Esophagus squamous epithelium (tissue), 5 donors: ENCODE measurements at places on chromosomes 11 and 22. TPM values are rescaled to one million over a fixed set of nuclear protein-coding genes. Genes with fewer than 3 reads are reported as not detected.

SCGB1C1 gene
- not detected for total RNA-seq

SGSM1 gene
- total RNA-seq = 0.09 TPM

OR56B4 gene
- not detected for total RNA-seq

SEPTIN3 gene
- 1.1 TPM for total RNA-seq

FJX1 gene
- 12.4 TPM for total RNA-seq

TSSK2 gene
- total RNA-seq = not detected

MYRF gene
- not detected for total RNA-seq

MMP11 gene
- total RNA-seq = 1.3 TPM

IL17REL gene
- not detected for total RNA-seq

CHST1 gene
- 0.27 TPM for total RNA-seq

LARGE2 gene
- total RNA-seq = 15.3 TPM

NXPE2 gene
- not detected for total RNA-seq

APOL3 gene
- 27.1 TPM for total RNA-seq

MS4A7 gene
- 3.8 TPM for total RNA-seq

GNAZ gene
- 9.9 TPM for total RNA-seq

KRTAP5-11 gene
- not detected for total RNA-seq

C22orf42 gene
- total RNA-seq = not detected

MPZL2 gene
- 327 TPM for total RNA-seq

SAA4 gene
- total RNA-seq = not detected

GRCh38 chr11:2523821-2524391 is 79.1 kb downstream of the KCNQ1 start:
- H3K36me3 ChIP-seq = no peaks in the 10 kb centered on the region
- no peaks in the 10 kb centered on the region for H3K27me3 ChIP-seq
- no peak overlapping the region for H3K4me3 ChIP-seq
- H3K27ac ChIP-seq = no peak overlapping the region
- no peak for DNase-seq

- no peak for DNase-seq
- no peak overlapping the region for H3K27ac ChIP-seq
- H3K4me3 ChIP-seq = no peak overlapping the region
- peaks cover 7% of the 10 kb centered on the region for H3K36me3 ChIP-seq
- H3K4me1 ChIP-seq = no peaks in the 10 kb centered on the region
- H3K27me3 ChIP-seq = no peaks in the 10 kb centered on the region
Measured at GRCh38 chr22:19799322-19800190, 39.0 kb downstream of the TBX1 start.

DNA sequence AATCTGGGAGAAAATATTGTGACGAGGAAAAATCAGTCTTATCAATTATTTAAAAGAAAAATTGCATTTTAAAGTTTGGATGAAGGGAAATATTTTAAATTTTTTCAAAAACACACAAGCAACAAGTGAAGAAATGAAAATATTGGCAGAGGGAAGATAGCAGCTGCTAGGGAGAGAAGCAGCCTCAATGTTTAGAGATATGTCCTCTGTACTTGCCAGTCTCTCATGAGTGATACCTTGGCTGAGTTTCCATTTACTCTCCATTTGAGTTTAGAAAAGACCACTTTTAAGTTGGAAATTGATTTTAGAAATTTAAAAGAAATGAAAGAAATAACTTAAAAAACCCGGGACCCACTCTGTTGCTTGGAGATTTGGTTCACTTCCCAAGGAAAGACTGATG is 88.6 kb upstream of the DBX1 start:
- H3K27me3 ChIP-seq = peaks cover 32% of the 10 kb centered on the region
- peaks cover 4% of the 10 kb centered on the region for H3K4me1 ChIP-seq
- no peak overlapping the region for H3K4me3 ChIP-seq
- H3K36me3 ChIP-seq = no peaks in the 10 kb centered on the region
- no peak for DNase-seq

GRCh38 chr22:27137871-27138337 is 480.5 kb downstream of the MIAT start:
- H3K36me3 ChIP-seq = no peaks in the 10 kb centered on the region
- H3K27ac ChIP-seq = no peak overlapping the region
- H3K4me3 ChIP-seq = no peak overlapping the region
- H3K27me3 ChIP-seq = no peaks in the 10 kb centered on the region

DNA sequence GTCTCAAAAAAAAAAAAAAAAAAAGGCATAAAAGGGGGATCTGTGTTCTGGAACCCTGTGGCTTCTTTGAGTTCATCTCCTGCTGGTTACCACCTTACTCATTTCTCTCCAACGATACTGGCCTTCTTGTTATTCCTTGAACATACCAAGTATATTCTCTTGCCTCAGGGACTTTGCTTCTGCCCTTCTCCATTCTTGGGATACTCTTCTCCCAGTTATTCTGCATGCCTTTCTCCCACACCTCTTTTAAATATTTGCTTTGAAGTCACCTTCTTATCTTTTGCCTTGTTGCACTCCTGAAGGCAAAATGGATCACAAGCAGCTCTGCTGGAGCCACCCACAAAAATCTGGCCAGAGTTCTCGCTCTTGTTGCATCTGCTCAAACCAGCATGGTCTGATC is 76.0 kb upstream of the RRM1 start:
- no peak overlapping the region for H3K27ac ChIP-seq
- H3K4me1 ChIP-seq = peaks cover 34% of the 10 kb centered on the region
- no peaks in the 10 kb centered on the region for H3K27me3 ChIP-seq
- no peak overlapping the region for H3K4me3 ChIP-seq
- DNase-seq = no peak

DNA sequence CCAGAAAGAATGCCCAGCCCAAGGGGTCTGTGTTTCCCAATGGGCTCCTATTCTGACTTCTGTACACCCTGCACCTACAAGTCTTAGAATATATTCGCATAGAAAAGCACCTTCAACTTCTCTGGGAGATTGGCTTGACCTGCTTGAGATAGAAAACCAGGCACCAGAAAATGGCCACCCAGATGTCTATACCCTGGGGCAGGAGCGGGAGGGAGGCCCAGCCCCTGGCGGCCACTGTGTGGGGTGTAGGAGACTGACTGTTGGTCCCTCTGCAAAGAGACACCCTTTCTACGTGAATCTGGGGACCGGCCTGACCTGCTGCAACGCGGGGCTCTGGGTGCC is 8.5 kb downstream of the DENND6B start:
- H3K36me3 ChIP-seq = no peaks in the 10 kb centered on the region
- no peak overlapping the region for H3K27ac ChIP-seq
- DNase-seq = no peak
- peaks cover 8% of the 10 kb centered on the region for H3K4me1 ChIP-seq

DNA sequence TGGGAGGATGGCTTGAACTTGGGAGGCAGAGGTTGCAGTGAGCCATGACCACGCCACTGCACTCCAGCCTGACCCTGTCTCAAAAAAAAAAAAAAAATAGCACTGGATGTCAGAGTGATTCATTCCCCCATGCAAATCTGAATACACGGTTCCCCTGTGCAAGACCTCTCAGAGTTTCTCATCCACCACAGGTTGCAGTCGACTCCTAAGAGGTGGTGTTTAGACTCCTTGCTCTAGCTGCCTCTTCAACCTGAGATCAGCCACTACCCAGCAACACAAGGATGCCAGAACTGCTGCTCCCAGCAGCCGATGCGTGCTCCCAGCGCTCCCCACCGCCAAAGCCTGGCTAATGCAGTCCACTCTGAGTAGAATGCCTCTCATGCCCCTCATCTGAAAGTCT is 97.5 kb downstream of the PARVA start:
- peaks cover 9% of the 10 kb centered on the region for H3K36me3 ChIP-seq
- no peak for DNase-seq
- peaks cover 40% of the 10 kb centered on the region for H3K4me1 ChIP-seq
- no peak overlapping the region for H3K27ac ChIP-seq
- H3K27me3 ChIP-seq = no peaks in the 10 kb centered on the region

DNA sequence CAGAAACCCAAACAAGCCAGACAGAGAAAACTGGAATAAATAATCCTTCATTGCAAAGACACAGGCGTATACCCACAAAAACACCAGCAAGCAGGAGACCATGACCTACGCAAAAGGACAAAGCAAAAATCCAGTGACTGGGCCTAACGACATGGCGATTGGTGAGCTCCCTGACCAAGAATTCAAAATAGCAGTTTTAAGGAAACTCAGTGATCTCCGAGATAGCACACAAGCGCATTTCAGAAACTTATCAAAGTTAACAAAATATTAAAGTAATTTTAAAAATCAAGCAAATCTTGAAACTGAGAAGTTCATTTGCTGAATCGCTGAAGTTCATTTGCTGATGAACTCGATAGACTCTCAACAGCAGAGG is 27.6 kb downstream of the DBX1 start:
- peak overlapping the region; percentile 51 for H3K4me3 ChIP-seq
- H3K27me3 ChIP-seq = no peaks in the 10 kb centered on the region
- no peak for DNase-seq
- no peaks in the 10 kb centered on the region for H3K4me1 ChIP-seq

GRCh38 chr11:45041596-45041995 is 90.9 kb upstream of the TP53I11 start:
- H3K4me1 ChIP-seq = peaks cover 9% of the 10 kb centered on the region
- H3K4me3 ChIP-seq = no peak overlapping the region
- no peaks in the 10 kb centered on the region for H3K36me3 ChIP-seq

GRCh38 chr11:32141745-32142546 is 51.1 kb downstream of the RCN1 start:
- H3K27ac ChIP-seq = no peak overlapping the region
- H3K27me3 ChIP-seq = no peaks in the 10 kb centered on the region
- H3K4me3 ChIP-seq = no peak overlapping the region
- H3K4me1 ChIP-seq = no peaks in the 10 kb centered on the region
- DNase-seq = no peak

- no peaks in the 10 kb centered on the region for H3K27me3 ChIP-seq
- no peak overlapping the region for H3K27ac ChIP-seq
- peaks cover 24% of the 10 kb centered on the region for H3K36me3 ChIP-seq
- no peak overlapping the region for H3K4me3 ChIP-seq
Measured at GRCh38 chr11:46898396-46899095, 19.8 kb downstream of the LRP4 start.

GRCh38 chr11:102320188-102320587 is 2.9 kb downstream of the BIRC3 start:
- peaks cover 64% of the 10 kb centered on the region for H3K4me1 ChIP-seq
- no peaks in the 10 kb centered on the region for H3K27me3 ChIP-seq
- H3K27ac ChIP-seq = peak overlapping the region; percentile 79
- H3K4me3 ChIP-seq = peak overlapping the region; percentile 5

- DNase-seq = no peak
- no peaks in the 10 kb centered on the region for H3K4me1 ChIP-seq
- H3K27ac ChIP-seq = no peak overlapping the region
Measured at GRCh38 chr11:75035911-75036565, 47.3 kb downstream of the NEU3 start.

GRCh38 chr22:29607426-29607825 is 4.0 kb downstream of the NF2 start:
- H3K36me3 ChIP-seq = no peaks in the 10 kb centered on the region
- peaks cover 44% of the 10 kb centered on the region for H3K4me1 ChIP-seq
- H3K27me3 ChIP-seq = no peaks in the 10 kb centered on the region
- no peak overlapping the region for H3K27ac ChIP-seq
- H3K4me3 ChIP-seq = no peak overlapping the region

- peaks cover 21% of the 10 kb centered on the region for H3K4me1 ChIP-seq
- DNase-seq = no peak
- H3K27me3 ChIP-seq = no peaks in the 10 kb centered on the region
- no peaks in the 10 kb centered on the region for H3K36me3 ChIP-seq
Measured at GRCh38 chr11:94112206-94112953, 16.3 kb upstream of the PANX1 start.

DNA sequence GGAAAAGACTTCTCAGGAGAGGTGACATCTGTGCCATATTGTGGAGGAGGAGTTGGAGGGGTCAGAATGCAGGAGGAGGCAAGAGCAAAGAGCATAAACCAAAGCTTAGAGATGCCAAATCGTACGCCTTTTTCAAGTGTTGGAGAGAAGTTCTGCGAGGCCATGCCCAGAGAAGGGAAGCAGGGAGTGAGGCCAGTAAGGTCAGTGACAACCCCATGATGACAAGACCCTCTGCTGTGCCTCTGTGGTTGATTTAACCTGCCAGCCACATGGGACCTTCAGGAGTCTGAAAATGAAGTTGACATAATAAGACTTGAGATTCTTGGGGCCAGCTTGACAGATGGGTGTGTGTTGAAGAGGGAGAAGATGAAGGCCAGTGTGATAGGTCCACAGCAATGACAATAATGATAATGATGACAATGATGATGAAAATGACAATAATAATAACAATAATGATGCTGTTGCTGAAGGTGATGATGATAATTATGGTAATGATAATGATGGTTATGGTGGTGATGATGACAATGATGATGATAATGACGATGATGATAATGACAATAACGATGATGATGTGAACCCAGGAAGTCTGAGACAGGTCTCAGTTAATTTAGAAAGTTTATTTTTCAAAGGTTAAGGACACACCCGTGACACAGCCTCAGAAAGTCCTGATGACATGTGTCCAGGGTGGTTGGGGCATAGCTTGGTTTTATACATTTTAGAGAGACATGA is 152.6 kb upstream of the B3GAT1 start:
- no peaks in the 10 kb centered on the region for H3K4me1 ChIP-seq
- no peak for DNase-seq
- H3K36me3 ChIP-seq = no peaks in the 10 kb centered on the region
- no peak overlapping the region for H3K4me3 ChIP-seq
- no peak overlapping the region for H3K27ac ChIP-seq

DNA sequence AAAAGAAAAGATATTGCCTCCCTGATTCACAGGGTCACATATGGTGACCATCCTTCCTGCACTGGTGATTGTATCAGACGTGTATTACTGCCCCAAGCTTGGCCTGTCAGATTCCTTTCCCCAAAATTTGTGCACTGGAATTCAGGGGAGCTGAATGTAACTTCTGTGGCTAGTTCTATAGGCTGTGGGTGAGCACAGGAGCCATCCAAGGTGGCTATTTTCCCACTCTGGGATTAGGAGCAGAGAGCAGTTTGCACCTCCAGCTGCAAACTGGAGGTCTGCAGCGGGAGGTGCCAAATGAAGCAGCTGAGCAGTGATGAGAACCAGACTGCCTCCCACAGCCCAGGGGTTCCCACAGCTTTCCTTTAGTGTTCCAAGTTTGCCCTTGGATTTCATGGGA is 124.2 kb upstream of the PITPNB start:
- H3K4me3 ChIP-seq = no peak overlapping the region
- H3K27me3 ChIP-seq = no peaks in the 10 kb centered on the region
- no peaks in the 10 kb centered on the region for H3K36me3 ChIP-seq
- H3K4me1 ChIP-seq = peaks cover 15% of the 10 kb centered on the region

GRCh38 chr11:119709638-119710346 is 19.2 kb downstream of the NECTIN1 start:
- peak overlapping the region; percentile 45 for H3K27ac ChIP-seq
- no peaks in the 10 kb centered on the region for H3K27me3 ChIP-seq
- no peak for DNase-seq
- H3K4me1 ChIP-seq = peaks cover 26% of the 10 kb centered on the region
- peaks cover 45% of the 10 kb centered on the region for H3K36me3 ChIP-seq
- H3K4me3 ChIP-seq = no peak overlapping the region

- H3K36me3 ChIP-seq = no peaks in the 10 kb centered on the region
- no peak overlapping the region for H3K27ac ChIP-seq
- H3K4me1 ChIP-seq = peaks cover 27% of the 10 kb centered on the region
- no peak for DNase-seq
- H3K27me3 ChIP-seq = no peaks in the 10 kb centered on the region
- no peak overlapping the region for H3K4me3 ChIP-seq
Measured at GRCh38 chr11:111414267-111414931, 35.3 kb upstream of the POU2AF1 start.
